ENCODE measurements at places on chromosomes 3 and 15.

DNA sequence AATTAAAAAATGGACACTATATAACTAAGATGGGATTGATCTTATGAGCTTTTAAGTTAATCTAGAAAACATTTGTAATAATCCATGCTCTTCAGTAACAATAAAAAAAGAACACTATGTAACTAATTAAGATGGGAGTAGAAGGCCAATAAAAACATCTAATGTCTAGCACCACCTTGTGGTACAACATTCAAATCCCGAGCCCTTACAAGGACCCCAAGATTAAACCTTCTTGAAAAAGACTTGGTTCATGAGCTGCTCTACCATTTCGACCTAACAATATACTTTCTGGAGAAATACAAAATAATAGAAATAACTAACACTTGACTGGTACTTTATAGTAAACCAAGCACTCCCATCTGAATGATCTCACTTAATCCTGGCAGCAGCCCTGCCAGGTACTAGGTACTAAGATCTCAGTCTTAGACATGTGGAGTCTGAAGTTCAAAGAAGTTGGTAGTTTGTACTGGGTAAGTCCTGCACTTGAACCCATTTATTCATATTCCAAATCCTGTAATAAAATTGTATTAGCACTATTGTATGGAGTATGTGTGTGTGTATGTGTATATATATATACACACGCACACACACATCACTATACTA is 21.8 kb downstream of the METTL6 start:
- DNase-seq = no peak
- no peak overlapping the region for H3K4me3 ChIP-seq
- H3K27ac ChIP-seq = no peak overlapping the region
- no peaks in the 10 kb centered on the region for H3K27me3 ChIP-seq
- no peaks in the 10 kb centered on the region for H3K4me1 ChIP-seq

GRCh38 chr15:62135532-62136134 is 29.5 kb downstream of the C2CD4B start:
- H3K36me3 ChIP-seq = peaks cover 5% of the 10 kb centered on the region
- no peak for DNase-seq
- no peak overlapping the region for H3K4me3 ChIP-seq
- no peak overlapping the region for H3K27ac ChIP-seq
- peaks cover 2% of the 10 kb centered on the region for H3K27me3 ChIP-seq
- no peaks in the 10 kb centered on the region for H3K4me1 ChIP-seq

DNA sequence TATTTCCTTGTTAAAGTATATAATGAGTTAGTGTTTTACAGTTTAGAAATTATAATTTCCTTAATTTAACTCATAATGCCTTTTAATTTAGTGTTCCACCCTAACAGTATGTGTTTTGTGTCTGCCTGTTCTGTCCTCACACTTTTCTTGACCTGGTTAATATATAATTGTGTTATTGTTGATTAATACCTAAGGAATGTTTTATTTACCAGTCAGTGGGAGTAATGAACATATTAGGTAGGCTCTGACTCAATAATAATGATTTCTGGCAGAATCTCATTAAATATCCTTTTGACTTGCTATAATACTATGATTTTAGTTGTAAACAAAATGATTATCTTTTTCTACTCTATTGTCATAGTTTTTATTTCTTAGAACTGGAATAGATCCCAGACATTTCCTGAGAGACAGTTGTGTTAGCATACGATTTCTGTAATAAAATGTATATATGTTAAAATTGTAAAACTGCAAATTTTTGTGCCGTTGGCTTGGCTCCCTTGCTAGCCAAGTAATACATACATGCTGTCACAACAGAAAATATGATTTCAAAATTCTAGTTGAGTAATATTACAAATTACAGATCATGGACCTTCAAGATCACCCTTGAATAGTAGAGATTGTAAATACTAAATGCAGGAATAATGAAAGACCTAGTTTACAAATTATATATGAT is 51.9 kb downstream of the RASA2 start:
- H3K36me3 ChIP-seq = peaks cover 15% of the 10 kb centered on the region
- H3K4me1 ChIP-seq = peaks cover 23% of the 10 kb centered on the region
- no peak overlapping the region for H3K4me3 ChIP-seq
- DNase-seq = no peak
- peaks cover 2% of the 10 kb centered on the region for H3K27me3 ChIP-seq

- H3K36me3 ChIP-seq = peaks cover 7% of the 10 kb centered on the region
- DNase-seq = no peak
- no peaks in the 10 kb centered on the region for H3K27me3 ChIP-seq
Measured at GRCh38 chr3:45236964-45237363, 10.9 kb upstream of the TMEM158 start.

DNA sequence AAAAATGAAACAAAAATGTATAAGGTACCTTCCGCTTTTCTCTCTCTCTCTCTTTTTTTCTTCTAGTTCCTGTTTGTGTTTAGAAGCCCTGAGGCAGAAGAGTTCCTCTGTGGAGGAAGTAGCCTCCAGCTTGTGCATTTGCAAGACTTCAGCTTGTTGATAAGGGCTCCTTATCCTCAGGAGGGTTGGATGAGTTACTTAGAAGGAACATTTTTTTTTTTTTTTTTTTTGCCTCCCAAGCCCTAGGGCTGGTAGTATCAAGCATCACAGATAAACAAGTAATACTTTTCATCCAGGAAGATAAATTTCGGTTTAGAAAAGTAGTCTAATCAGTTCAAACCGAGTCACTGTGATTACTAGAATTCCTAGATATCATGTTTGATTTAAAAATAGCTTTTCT is 91.0 kb upstream of the CBLB start:
- H3K27me3 ChIP-seq = peaks cover 15% of the 10 kb centered on the region
- peak overlapping the region; percentile 58 for H3K4me3 ChIP-seq
- H3K36me3 ChIP-seq = no peaks in the 10 kb centered on the region

DNA sequence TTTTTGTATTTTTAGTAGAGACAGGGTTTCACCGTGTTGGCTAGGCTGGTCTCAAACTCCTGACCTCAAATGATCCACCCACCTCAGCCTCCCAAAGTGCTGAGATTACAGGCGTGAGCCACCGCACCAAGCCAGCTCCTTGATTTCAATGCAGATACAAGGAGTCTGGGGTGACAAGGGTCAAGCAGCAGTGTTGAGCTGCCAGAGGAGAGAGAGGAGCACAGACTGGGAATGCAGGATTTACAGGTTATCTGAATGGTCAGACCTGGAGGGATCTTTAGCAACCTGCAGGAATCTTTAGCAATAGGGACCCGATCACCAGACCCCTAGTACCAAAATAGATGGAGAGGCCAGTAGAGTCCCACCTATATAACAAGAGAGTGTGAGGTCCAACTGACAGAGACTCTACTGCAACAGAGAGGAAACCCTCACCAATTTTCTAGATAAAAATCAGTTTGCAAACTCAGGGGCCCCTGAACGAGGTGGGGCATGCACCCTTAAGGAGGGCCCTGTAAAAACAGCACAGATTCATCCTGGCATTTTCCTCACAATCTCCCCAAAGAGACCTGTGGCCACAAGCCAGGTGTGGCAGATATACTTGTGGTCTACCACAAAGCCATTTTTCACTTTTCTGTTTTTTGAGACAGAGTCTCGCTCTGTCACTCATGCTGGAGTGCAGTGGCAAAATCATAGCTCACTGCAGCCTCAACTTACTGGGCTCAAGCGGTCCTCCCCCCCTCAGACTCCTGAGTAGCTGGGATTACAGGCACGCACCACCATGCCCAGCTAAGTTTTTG is 10.7 kb upstream of the SHISA5 start:
- DNase-seq = no peak
- H3K36me3 ChIP-seq = peaks cover 5% of the 10 kb centered on the region
- H3K27me3 ChIP-seq = peaks cover 1% of the 10 kb centered on the region
- no peak overlapping the region for H3K27ac ChIP-seq

DNA sequence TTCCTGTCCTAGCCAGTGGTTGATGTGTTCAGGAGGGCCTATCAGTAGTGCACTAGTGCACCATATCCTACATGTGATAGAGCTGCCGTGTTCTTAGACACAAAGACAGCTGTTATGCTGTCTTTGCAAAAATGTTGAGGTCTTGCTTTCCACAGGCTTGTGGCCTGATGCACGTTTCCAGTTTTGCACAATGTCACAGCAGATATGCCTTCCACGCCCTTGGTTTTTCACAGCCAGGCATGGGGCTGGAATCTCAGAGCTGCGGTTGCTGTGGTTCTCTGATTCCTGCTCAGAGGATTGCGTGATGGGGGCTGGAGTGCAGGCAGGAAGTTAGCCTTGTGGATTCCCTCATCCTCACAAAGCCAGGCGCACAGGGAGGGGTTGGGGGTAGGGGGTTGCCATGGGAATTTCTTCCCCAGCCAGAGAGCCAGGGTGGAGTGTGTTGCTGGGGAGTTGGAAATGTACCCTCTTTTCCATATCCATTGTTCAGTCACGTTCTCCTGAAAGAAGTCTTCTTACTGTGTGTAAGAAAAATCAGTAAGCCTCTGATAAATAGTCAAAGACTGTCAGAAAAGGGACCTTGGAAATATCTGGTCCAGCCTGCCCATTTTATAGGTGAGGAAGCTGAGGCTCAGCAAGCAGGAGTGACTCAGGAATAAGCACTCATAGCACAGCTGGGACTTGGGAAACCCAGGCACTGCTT is 79.4 kb downstream of the SMAD3 start:
- no peak overlapping the region for H3K27ac ChIP-seq
- peaks cover 9% of the 10 kb centered on the region for H3K27me3 ChIP-seq
- no peak for DNase-seq

- peaks cover 2% of the 10 kb centered on the region for H3K27me3 ChIP-seq
- no peaks in the 10 kb centered on the region for H3K36me3 ChIP-seq
- H3K4me1 ChIP-seq = peaks cover 23% of the 10 kb centered on the region
- no peak for DNase-seq
- H3K27ac ChIP-seq = no peak overlapping the region
Measured at GRCh38 chr15:62889734-62890505, 152.6 kb upstream of the TPM1 start.

Data from glutamatergic neuron (in vitro differentiated cells).